ENCODE measurements at places on chromosomes 16 and 17.

DNA sequence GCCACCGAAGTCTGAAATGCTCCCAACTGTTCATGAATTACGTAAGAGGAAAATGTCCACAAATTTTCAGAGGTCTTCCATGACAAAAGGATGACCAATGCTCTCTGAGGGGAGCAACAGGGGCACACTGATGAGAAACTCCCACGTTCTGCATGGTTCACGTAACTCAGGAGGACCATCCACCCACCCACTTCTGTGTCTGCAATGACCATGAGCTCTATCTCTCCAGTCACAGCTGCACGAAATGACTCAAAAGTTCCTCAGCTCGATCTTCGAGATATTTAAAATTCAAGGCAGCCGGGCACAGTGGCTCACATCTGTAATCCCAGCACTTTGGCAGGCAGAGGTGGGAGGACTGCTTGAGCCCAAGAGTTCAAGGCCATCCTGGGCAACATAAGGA, 15.8 kb downstream of the WDR45B start:
- DNase-seq = no peak

DNA sequence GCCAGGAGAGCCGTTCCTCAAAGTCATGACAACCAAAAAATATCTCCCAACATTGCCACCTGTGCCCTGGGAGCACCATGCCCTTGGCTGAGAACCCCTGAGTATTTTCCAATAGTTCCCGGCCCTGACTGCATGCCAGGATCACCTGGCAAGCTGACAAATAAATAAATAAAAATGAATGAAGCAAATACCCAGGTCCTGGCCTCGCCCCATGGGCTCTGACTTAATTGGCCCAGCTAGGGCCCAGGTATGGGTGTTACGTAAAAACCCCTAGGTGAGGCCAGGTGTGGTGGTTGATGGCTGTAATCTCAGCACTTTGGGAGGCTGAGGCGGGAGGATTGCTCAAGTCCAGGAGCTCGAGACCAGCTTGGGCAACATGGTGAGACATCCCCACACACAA, 2.7 kb upstream of the C16orf74 start:
- DNase-seq = no peak

- DNase-seq = no peak
Measured at GRCh38 chr17:50902372-50903353, 36.5 kb upstream of the TOB1 start.

- DNase-seq = no peak
Measured at GRCh38 chr17:73546114-73546513, 98.1 kb downstream of the SDK2 start.

DNA sequence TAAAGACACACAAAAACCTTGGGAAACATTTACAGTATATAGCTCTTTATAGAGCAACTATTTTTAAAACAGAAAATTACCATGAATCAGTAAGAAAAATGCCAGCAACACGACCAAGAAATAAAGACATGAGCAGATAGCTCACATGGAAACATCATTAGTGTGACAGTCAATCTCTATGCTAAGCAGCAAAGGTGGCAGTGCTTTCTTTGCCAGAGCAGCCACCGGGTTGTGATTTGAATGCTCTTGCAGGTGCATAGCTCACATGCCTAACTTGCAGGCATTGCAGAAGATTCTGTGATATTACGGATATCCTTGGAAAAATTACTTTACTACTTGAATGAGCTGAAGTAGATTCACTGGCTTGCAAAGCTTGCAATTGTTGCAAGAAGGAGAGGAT, 652.9 kb upstream of the C16orf82 start:
- no peak for DNase-seq

GRCh38 chr17:4948166-4948930, at the start of gene PFN1:
TSS of gene PFN1 (minus strand) at chr17:4948530. CDS start at chr17:4948394, 136 bp downstream.
- DNase-seq = peak; percentile 80

GRCh38 chr17:801660-802059, 19.5 kb downstream of the MRM3 start:
- no peak for DNase-seq

DNA sequence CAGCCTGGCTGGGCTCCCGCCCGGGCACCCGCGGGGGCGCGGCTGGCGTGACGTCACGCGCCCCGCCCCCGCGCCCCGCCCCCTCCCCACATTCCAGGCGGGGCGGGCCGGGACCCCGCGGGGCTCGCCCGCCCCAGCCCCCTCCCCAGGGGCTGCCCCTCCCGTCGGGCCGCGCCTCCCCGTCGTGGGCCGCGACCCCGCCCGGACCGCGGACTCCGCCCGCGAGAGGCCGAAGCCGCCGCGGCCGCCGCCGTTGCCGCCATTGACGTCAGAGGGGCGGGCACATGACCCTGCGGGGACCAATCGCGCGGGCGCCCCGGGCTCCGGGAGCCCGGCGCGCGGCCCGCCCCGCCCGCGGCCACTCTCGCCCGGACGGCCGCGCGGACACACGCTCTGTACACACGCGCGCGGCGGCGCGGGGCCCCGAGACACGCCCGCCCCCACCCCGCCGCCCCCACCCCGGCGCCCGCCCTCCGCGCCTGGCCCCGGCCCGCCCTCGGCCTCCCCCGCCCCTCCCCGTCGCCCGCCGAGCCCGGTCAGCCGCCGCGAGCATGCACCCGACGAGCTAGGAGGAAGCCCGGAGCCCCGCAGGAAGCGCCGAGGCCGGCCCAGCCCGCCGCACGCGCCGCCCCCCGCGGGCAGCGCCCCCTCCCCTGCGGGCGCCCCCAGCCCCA, at the start of gene CMIP:
CMIP (plus strand) TSS at position 361 of the 674 bp plus-strand sequence.
- peak; percentile 49 for DNase-seq

GRCh38 chr17:81043725-81044427, 8.9 kb downstream of the BAIAP2 start:
- DNase-seq = no peak
